Type B pancreatic cell (in vitro differentiated cells): ENCODE measurements at places on chromosomes 4 and X. TPM values are rescaled to one million over a fixed set of nuclear protein-coding genes. Genes with fewer than 3 reads are reported as not detected.

GRCh38 chr4:85431881-85432485 lies 43.0 kb upstream of the ARHGAP24 start:
- DNase-seq: no peak

GRCh38 chrX:134572816-134573682 lies 85.2 kb downstream of the PLAC1 start:
- no peak for DNase-seq

GRCh38 chr4:103994059-103994458 lies 274.3 kb upstream of the TACR3 start:
- no peak for DNase-seq

DNA sequence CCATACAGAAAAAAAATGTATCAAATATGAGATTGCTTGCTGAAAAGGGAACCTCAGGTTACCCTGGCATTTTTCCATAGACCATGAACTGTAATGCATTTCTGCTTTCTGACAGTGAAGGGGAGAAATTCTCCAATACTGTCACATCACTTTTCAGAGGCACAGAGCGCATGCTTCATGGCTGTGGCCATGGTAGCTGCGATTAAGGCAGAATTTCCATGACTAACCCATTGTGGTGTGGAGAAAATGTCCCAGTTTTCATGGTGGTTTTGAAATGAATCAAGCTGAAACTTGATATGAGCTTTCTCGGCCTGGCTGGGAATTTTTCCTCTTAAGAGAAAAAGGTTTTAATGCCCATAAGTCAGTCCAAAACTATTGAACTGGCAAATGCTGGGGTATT lies 39.5 kb upstream of the MAP3K15 start:
- no peak for DNase-seq

- no peak for DNase-seq
Observed at GRCh38 chrX:123215397-123216089, 31.5 kb downstream of the GRIA3 start.

GRCh38 chr4:96753216-96753615 lies 913.3 kb downstream of the PDHA2 start:
- DNase-seq: no peak

DNA sequence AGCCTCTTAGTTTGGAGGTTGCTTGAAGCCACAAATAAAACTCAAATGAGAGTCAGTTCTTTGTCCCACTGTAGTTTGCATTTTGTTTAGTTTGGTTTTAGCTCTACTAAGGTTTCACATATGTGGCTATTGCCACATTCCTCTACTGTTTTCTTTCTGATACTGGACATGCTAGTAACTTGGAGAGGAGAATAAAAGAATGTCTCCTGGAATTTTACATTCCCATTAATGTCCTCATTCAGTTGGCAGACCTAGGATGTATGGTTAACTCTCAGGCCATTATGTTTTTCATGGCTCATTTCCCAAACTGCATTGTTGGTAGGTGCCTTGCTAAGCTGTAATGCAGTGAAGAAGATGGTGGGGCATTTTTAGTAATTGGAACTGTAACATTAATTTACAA lies 29.9 kb downstream of the UPRT start:
- no peak for DNase-seq

EBP gene
- 79.8 and 95.9 TPM in 2 replicates for total RNA-seq

GRCh38 chr4:45636175-45636574 lies 487.7 kb downstream of the GABRG1 start:
- no peak for DNase-seq

DNA sequence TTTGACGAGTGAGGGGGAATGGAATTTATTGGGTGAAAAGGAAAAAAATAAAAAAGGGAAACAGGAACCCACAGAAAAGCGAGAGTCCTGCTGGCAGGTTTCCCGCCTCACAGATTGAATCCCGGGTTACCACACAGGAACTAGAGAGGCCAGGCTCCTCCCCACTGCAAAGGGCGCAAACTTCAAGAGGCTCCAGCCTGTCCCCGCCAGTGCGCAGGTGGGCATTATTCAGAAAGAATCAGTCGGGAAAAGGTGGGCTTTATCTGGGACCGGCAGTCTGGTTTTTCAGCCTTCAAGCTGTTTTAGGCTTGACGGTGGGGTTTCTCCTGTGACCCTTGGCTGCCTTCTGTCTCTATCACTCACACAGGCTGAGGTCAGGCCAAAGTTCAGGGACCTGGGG lies 1496.8 kb downstream of the RPA4 start:
- DNase-seq: no peak
